ENCODE measurements at places on chromosomes 3 and 15. TPM values are rescaled to one million over a fixed set of nuclear protein-coding genes. Genes with fewer than 3 reads are reported as not detected.
A peak's percentile ranks its signal among the peaks of the same experiment; 100 is the strongest.

The GOLGA8J gene
- total RNA-seq: not detected

GRCh38 chr3:134991003-134991402 lies 195.9 kb downstream of the EPHB1 start:
- DNase-seq: no peak

DNA sequence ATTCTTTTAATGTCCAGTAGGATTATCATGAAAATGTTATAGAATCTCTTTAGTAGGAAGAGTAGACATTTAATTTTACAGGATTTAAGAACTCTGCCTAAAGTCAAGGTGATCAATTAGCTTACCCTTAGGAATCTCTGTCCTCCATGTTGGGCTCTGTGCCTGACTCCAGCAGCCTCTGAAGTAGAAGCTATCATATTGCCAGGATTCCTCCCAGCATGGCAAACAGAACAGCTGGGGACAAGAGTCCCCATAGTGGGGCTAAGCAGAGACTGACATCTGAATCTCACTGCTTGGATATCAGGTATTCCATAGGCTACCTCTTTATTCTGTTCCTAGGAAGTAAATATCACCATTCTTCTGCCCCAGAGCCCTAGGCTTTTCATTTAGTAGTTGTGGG lies 1.5 kb downstream of the SLC15A2 start:
- DNase-seq: no peak

- DNase-seq: no peak
Observed at GRCh38 chr3:170274641-170275040, 52.4 kb downstream of the PRKCI start.

The TMEM212 gene
- not detected for total RNA-seq

DNA sequence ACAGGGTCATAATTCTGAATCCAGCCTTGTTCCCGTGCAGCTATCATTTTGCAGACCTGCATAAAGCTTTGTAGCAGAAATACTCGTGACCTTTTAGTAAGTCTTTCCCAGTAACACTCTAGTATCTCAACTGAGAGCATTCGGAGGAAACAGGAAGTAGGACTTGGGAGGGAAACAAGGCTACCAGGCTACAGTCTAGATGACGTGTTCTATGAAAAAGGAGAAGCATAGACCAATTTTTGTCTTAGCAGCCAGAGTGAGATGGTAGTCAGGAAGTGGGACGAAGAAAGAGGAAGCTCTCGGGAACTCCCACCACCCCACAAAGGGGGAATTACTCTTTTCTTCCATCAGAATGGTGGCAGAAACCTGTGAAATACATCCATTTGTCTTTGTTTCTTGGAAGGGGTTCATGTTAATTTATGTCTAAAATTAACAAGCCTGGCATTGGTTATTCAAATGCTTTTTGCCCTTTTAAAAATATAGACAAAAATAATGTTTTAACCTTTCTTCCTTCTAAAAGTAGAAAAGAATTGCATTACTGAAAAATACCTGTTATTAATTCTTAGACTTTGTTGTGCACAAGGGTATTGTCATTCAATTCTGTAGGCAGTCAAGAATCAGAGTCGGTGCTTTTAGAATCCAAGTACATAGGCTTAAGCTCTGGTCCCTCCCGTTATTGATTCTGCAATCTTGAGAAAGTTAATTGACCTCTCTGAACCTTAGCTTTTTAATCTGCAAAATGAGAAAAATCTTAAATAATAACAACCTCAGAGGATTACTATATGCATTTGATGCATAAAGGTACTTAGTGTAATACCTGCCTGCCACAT lies 1.6 kb upstream of the SUCNR1 start:
- peak; percentile 17 for DNase-seq

The SYNPR gene
- not detected for total RNA-seq

GRCh38 chr3:36380221-36381031 lies at the start of gene STAC:
Gene STAC (plus strand): TSS chr3:36380504. CDS start chr3:36380644, 140 bp downstream.
- no peak for DNase-seq

The CACNA1D gene
- total RNA-seq: 1.9 TPM

DNA sequence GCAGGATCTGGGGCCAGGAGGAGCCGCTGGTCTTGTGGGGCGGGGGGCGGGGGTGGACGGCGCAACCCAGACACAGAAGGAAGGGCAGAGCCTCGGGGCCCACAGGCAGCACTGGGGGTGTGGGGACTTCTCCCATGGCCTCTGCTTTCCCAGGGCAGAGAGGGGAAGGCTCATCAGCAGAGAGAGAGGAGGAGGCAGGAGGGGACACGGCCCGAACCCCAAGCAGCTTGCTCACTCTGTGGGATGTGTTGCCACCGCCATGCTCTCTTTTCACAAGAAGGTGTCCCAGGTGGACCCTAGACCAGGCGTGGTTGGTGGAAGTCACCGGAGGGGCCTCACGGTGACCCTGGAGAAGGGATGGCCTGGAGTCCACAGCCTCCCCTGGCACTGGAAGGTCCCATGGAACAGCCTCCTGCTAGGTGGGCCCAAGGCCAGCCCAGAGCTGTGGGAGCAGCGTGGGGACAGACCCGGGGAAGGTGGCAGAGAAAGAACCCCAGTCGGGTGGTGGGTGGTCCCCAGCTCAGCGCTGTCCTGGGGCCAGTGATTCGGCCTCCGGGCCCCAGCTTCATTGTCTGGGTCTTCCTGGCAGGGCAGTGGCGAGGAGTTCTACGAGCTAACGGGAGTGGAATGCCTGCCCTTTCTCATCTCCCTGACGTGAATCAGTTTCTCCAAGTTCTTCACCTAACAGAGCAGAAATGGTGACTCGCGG lies 46.8 kb upstream of the PCSK6 start:
- no peak for DNase-seq

The APH1B gene
- total RNA-seq: 8.2 TPM

DNA sequence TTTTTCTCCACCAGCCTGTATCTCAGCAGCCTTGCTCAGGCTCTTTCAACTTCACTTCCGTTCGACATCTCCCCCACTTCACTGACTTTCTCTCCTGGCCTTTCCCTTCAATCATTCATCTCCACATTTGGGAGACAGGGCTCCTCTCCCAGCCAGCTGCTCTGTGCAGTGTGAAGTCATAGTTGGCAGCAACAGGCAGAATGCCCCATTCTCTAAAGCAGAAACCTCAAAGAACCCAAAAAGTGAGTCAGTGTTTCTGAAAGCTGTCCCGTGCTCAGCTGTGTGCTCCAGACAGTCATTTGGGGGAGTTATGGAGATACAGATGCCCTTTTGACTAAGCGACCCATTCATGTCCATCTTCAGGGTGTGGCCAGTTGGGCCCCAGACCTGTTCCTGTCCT lies 54.3 kb downstream of the NTRK3 start:
- no peak for DNase-seq

The SEMA3B gene
- total RNA-seq: 28.8 TPM

DNA sequence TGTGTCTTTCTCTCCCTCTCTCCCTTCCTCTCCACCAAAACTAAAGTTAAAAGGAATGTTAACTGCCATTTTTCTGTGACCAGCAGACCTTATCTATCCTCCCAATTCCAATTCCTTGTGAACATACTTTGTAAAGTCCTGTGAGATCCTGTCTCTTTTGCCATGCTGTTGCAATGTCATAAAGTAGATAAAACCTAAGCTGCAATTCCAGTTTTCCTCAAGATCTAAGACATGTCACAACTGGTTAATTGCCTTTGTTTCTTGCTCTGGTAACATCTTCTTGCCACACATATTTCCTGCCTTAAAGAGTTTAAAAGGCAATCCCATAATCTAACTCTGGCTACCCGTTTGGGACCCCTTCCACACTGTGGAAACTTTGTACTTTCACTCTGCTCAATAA lies 188.7 kb downstream of the PYDC2 start:
- no peak for DNase-seq

- DNase-seq: no peak
Observed at GRCh38 chr3:176376531-176376930, 820.8 kb downstream of the TBL1XR1 start.

The EPHB3 gene
- 0.83 TPM for total RNA-seq

The IGF2BP2 gene
- total RNA-seq: 17.2 TPM

GRCh38 chr3:150309557-150309956 lies 98.5 kb upstream of the TSC22D2 start:
- no peak for DNase-seq

DNA sequence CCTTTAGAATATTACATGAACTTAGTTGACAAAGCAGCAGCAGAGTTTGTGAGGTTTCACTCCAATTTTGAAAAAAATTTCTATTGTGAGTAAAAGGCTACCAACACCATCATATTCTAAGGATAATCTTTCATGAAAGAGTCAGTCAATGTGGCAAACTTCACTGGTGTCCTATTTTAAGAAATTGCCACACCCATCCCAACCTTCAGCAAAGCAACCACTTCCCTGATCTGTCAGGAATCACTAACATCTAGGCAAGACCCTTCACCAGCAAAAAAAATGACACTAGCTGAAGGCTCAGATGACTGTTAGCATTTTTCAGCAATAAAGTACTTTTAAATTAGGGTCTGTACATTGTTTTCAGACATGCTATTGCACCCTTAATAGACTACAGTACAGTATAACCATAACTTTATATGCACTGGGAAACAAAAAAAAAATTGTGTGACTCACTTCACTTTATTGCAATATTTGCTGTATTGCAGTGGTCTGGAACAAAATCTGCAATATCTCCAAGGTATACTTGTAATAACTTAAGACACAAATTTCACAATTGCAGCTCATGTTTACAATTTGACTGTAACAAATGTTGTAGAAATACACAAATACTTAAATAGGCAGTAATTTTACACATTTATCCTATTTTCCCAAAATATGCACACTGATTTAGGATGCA lies 38.9 kb upstream of the ALCAM start:
- no peak for DNase-seq

- no peak for DNase-seq
Observed at GRCh38 chr3:66106788-66107187, 68.1 kb upstream of the MAGI1 start.

The CDCP1 gene
- 2.8 TPM for total RNA-seq

- DNase-seq: no peak
Observed at GRCh38 chr3:112034436-112034835, at the start of gene TMPRSS7. Gene TMPRSS7 (plus strand): TSS chr3:112034736. CDS start chr3:112034846, 110 bp downstream.

GRCh38 chr3:58794750-58795149 lies 128.2 kb upstream of the FAM3D start:
- no peak for DNase-seq

GRCh38 chr3:157063469-157063868 lies 96.5 kb downstream of the CCNL1 start:
- DNase-seq: no peak

- no peak for DNase-seq
Observed at GRCh38 chr15:101531170-101531569, 41.7 kb upstream of the PCSK6 start.

- DNase-seq: no peak
Observed at GRCh38 chr3:31701286-31701685, 168.6 kb downstream of the STT3B start.

DNA sequence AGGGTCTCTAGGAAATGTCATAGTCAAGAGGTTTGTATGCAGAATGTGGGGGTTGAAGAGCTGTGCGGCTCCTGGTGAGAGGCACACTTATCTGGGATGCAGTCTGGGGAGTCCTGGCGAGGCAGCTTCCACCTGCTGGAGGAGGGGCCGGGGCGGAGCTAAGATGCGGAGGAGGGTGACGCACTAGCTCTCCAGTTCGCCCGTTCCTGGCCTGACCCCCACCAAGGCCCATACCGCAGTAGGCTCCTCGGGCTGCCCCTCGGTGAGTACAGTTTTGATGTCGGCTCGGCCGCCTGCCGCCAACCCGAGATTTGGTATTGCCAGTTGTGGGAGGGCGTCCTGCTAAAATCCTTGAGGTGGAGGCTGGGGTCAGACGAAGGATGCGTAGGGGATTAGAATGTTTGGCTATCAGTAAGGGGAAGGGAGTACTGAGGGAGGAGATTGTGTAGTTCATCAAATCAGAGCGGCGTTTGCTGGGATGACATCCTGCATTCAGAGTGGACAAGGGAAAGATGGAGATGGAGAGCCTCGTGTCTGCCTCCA lies at the start of gene SCG5:
SCG5 (plus strand) TSS at position 194 of the 543 bp plus-strand sequence. CDS start 1,883 bp downstream, outside the sequence.
- no peak for DNase-seq

GRCh38 chr3:130728037-130728436 lies 18.6 kb downstream of the PIK3R4 start:
- DNase-seq: no peak

DNA sequence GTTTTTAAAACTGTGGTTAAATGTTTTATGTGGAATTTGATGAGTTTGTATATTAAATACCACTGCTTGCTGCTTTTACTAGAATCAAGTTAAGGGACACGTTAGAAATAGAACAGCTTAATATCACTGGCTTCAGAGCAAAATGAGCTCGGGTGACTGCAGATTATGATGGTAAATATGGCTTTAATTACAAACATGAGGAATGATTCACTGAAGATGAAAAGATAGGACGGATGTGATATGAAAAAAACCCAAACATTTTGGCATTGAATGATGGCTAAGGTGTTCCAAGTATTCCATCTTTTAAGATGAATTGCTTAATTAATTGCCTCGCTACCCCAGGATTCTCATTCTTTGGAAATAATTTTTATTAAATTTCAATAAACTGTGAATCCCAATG lies 33.7 kb downstream of the SLC24A1 start:
- DNase-seq: no peak

- no peak for DNase-seq
Observed at GRCh38 chr3:161700998-161701397, 204.4 kb downstream of the OTOL1 start.

The KLHDC8B gene
- 190 TPM for total RNA-seq

DNA sequence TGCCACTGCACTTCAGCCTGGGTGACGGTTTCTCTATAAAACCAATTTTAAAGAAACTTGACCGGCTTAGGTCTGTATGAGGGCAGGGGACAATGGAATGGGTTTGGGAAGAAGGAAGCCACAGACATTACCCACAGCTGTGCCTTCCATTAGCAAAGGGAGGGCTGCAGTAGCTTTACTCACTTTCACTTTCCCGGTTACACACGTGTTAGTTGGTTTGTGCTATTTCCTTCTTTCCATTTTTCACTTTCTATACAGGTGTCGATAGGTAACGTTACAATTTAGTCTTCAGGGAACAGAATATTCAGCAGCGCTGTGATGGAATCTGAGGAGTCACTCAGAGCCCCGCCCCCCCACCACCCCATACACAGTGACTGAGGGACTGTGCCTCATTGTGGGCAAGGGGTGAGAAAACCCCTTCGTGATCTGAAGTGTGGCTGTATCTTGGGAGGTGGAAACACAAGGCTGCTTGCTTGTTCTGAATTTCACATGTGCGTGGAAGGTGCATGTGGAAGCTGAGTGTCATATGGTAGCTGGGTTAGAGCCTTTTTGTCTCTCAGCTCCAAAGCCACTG lies 44.8 kb upstream of the RPL32 start:
- no peak for DNase-seq

The IGSF10 gene
- 1.6 TPM for total RNA-seq

GRCh38 chr15:45064386-45064785 lies 41.4 kb downstream of the SORD start:
- no peak for DNase-seq

The PRSS50 gene
- total RNA-seq: 0.12 TPM

Data from heart right ventricle (tissue), 16 donors.